ENCODE measurements at places on chromosomes 3 and 15.
A peak's percentile ranks its signal among the peaks of the same experiment; 100 is the strongest.

DNA sequence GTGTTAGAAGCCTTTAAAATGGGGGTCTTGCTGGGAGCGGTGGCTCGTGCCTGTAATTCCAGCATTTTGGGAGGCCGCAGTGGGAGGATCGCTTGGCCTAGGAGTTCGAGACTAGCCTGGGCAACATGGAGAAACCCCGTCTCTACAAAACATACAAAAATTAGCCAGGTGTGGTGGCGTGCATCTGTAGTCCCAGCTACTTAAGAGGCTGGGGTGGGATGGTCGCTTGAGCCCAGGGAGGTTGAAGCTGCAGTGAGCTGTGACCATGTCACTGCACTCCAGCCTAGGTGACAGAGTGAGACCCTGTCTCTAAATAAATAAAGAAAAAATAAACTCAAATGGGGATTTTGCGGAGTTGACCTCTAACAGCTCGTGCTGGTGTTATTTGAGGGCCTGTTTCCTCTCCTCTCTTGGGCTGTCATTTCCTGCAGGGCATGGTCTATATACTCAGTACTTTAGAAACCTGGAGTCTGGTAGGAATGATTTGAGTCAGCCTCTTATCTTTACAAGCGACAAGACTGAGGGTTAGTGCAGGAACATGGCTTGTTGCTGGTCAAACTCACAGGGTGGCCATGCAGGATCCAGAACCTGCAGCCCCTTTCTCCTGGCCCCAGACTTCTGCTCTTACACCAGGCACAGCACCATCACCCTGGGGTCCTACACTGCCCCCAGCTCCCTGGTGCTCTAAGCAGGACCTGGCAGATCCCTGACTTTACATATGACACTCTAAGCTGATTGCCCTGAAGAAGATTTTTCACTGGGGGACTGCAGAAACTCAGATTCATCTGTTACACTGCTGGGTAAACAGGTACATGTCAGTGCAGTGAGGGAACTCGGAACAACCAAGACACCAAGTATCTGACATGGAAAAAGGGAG lies 15.1 kb downstream of the EHD4 start:
- DNase-seq: no peak

- DNase-seq: peak; percentile 59
These were observed 4.1 kb downstream of the MBNL1 start for GRCh38 chr3:152272771-152273242.

DNA sequence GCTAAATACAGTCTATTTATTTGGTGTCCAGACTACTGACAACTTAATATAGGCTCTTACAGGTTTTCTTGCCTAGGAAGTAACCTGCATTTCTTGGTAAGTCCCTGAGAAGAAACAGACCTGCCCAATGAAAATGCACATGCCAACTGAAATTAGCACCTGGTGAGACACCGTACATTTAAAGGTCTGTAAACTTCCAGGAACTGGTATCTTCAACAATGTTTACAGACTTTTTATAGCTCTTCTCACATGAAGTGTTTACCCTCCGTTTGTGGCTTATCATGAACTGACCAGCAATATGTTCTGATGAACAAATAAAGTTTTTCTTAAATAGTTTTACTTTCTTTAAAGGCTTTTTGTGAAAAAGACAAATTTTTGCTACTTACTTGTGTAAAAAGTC lies 93.3 kb downstream of the PCCB start:
- DNase-seq: no peak

DNA sequence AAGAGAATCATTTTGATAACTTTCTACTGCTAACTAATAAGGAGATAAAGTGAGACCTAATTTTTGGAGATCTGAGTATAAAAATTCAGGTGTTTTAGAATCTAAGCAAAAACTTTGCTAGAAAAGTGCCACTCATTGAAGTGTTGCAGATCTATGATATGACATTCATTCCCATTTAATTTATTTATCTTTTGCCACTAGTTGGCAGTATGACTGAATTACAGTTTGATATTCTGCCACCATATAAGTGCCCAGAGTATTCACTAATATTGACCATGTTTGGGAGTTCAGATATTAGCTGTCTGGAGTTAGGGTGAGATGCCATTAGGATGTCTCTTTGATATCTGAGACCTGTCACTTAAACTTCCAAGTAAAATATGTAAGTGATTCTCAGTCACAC lies 251.3 kb upstream of the GBE1 start:
- no peak for DNase-seq

- DNase-seq: peak; percentile 7
These were observed 113.8 kb downstream of the ITPR1 start for GRCh38 chr3:4606911-4607310.

DNA sequence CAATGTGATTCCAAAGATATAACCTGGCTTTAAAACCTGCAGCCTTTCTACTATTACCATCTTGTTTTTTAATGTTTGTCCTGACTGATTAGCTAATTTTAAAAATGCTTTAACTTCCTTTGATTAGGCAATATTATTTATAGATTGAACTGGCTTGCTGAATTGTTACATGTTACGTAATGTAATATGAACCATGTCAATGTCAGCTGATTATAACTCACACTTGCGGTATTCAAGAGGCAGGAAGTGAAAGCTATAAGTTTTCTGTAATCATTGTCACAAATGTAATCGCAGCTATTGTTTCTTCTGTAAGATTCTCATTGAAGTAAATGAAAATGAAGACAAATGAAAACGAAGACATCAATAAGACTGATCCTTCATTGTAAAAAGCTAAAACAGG lies 146.8 kb downstream of the ROBO2 start:
- DNase-seq: no peak

DNA sequence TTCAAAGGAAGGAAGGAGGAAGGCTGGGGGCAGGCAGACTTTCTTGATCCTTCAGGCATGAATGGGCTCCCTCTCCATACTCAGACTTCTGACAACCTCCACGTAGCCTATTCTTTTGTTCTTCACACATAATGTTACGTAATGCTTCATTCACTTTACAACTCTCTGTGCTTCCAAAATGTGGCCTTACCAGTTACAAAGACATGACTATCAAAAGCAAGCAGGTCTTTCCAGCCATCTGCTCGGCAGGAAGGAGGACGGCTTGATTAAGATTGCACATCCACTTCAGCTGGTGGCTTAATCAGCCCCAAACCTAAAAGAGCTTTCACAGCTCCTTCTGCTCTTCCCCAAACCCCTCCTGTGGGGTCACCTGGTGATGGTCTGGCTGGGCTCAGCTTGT lies 263.2 kb downstream of the XXYLT1 start:
- no peak for DNase-seq

GRCh38 chr3:60514866-60515265 lies 736.4 kb downstream of the FHIT start:
- peak; percentile 53 for DNase-seq

- DNase-seq: no peak
These were observed 64.7 kb upstream of the GATA2 start for GRCh38 chr3:128557531-128558280.

GRCh38 chr3:37519661-37520060 lies 342.0 kb upstream of the CTDSPL start:
- no peak for DNase-seq

DNA sequence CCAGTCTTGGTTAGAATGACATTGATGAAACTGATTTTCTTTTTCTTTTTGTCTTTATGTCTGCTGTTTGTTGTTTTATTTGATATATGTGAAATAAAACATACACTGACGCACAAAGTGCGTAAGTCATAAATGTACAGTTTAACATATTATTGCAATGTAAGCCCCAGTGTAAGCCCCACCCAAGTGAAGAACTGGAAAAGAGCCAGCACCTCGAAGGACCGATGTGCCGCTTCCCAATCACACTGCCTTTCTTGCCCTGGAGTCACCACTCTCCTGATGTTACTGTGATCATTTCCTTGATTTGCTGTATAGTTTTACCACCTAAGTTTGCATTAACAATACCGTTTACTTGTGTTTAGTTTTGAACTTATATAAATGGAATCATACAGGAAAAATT lies 128.4 kb upstream of the LPP start:
- no peak for DNase-seq

DNA sequence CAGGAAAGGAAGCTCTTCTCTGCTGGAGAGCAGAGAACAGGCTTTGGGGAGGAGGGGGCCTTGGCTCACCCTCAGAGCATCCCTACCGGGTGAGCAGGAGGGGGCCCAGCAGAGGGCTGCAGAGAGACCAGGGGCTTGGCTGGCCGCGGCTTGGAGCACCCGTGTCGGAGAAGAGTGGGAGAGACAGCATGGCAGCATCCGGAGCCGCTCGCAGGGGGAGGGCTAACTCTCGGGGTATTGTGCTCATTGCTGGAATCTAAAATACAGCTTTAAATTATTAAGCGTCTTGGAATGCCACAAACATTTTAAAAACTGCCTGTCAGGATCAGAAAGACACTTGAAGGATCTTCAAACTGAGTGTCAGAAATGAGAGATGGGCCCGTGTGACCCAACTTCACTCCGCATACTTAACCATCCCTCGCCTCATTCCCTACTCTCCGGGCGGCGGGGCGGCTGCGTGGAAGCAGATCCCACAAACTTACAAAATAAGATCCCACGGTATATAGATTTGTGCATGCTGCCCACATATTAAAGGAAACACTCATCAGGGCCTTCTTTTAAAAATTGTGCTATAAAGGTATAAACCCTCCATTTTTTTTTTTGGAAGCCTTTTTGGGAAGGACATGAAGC lies 53.9 kb downstream of the EIF4E3 start:
- DNase-seq: no peak

GRCh38 chr15:65212097-65212496 lies 824 bp upstream of the CILP start:
- peak; percentile 7 for DNase-seq

DNA sequence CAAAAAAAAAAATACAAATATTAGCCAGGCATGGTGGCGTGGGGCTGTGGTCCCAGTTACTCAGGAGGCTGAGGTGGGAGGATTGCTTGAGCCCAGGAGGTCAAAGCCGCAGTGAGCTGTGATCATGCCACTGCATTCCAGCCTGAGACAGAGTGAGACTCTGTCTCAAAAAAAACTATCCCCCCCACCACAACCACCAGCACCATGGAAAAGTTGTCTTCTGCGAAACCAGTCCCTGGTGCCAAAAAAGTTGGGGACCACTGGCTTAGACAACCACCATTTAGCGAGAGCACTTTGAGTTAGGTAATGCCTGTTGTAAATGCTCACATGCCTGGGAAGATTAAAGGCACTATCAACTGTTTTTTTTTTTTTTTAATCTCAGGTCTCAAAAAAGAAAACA lies 15.4 kb downstream of the ARHGAP31 start:
- DNase-seq: no peak

- no peak for DNase-seq
These were observed 252.9 kb upstream of the ST8SIA2 start for GRCh38 chr15:92140796-92141195.

GRCh38 chr3:32240159-32240545 lies 1.7 kb downstream of the CMTM8 start:
- DNase-seq: peak; percentile 62

DNA sequence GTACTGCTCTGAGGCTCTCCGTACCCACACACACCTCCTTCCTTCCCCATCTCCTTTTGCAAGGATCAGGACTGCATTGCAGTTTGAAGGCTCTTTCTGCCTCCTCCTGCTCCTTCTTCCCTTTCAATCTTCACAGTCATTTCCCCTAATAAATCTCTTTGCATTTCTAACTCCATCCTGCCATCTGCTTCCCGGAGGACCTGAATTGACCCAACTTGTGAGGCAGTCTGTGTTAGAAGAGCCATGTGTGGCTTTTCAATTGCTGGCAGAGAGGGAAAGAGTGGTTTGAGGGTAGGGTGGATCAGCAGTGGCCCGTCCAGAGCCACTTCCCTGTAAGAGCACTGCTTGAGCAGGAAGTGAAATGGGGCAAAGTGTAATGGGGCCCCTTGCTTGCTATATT lies 35.8 kb downstream of the ANAPC13 start:
- no peak for DNase-seq

- peak; percentile 80 for DNase-seq
These were observed 50.8 kb downstream of the CPN2 start for GRCh38 chr3:194300382-194300758.

DNA sequence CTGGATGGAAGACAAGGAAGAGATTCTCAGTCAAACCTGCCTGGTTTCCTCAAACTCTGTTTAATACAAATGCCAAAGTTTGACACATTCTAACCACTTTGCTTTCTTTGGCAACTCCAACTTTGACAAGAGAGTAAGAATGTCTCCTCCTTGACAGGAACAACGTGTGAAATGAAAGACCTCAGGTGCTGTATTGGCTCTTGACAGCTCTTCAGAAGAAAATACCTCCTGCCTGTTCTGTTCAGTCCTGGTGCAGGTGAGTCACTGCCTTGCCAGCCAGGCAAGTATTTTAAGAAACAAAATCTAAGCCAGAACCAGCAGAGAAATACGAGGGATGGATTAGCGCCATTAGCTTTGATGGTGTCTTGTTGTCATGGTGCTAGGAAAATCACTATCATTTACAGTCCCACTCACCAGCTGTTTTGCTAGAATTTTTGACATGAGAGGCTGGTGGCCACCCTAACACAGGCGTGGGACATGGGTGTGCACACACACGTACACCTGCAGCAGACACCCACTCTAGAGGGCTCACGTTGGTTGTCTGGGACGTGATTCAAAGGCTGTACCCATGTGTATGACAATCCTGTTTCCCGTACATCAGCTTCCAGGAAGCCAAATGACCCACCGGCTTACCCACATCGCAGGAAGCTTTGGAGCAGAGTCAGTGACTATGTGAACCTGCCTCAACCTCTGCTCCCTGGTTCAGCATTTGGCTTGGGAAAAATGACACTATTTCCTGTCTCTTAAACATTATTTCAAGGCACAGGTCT lies 60.4 kb downstream of the CCNL1 start:
- no peak for DNase-seq
